Stimulated activated CD8-positive, alpha-beta memory T cell treated with anti-CD3 and anti-CD28 coated beads, Interleukin-4, amount 100 ng/mL, for 4 hours (primary cell): ENCODE measurements at places on chromosomes 11 and 22.

DNA sequence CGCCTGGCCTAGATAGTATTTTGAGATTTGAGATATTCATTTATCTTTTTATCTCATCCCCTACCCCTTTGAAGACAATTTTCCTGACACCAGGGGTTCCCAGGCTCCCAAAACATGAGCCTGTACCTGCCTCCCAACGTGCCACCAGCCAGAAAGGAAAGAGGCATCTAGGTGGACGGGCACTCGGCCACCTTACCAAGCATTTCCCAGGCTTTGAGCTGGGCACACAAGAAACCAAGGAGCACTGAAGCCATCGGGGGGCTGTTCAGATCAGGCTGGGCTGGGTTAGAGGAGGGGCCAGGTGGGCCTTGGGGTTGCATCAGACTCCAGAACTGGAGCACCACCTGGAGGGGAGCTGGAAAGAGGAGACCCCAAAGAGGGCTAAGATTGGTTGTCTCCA, 28.5 kb upstream of the BAIAP2L2 start:
- DNase-seq: no peak

- no peak for DNase-seq
These were observed 227.7 kb upstream of the TENM4 start for GRCh38 chr11:79668575-79668974.

- DNase-seq: no peak
These were observed 367.1 kb upstream of the B3GAT1 start for GRCh38 chr11:134779179-134779578.

DNA sequence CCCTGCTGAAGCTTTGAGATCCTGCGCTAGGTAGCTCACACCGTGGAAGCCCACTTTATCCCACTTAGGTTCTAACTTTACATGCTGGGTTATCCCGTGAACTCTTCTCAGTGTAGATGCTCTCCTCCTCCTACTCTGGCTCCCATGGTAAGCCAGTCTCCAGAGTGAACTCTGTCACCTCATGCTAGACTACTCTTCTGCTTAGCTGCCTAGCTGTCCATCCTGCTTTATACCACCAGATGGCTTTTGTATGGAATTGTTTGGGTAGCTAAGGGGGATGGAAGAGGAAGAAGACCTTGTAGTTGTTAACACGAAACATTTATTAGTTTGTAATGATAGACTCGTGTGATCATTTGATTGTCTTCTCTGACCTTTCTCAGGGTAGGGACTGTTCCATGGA, 46.8 kb downstream of the EMSY start:
- no peak for DNase-seq

- no peak for DNase-seq
These were observed 28.9 kb downstream of the CELSR1 start for GRCh38 chr22:46508491-46508999.

GRCh38 chr22:30205281-30206115, 41.1 kb downstream of the LIF start:
- no peak for DNase-seq
